A549 treated with CpdA at 1 μM for 4 hours (cell line): ENCODE measurements at places on chromosomes 12 and 14. TPM values are rescaled to one million over a fixed set of nuclear protein-coding genes. Genes with fewer than 3 reads are reported as not detected.

The NPFF gene
- not detected in 5 replicates for total RNA-seq

The KCNC2 gene
- not detected in 5 replicates for total RNA-seq

The ASCL1 gene
- 0.05 to 0.08 TPM in 2 of 5 replicates, not detected in the others for total RNA-seq

The ITGA7 gene
- 1.1 to 2.1 TPM (median 1.3 TPM) in 5 replicates for total RNA-seq

The MIP gene
- total RNA-seq, result 0.14 to 0.26 TPM (median 0.20 TPM) in 3 of 5 replicates, not detected in the others
